ENCODE measurements at places on chromosomes 1 and 21.

DNA sequence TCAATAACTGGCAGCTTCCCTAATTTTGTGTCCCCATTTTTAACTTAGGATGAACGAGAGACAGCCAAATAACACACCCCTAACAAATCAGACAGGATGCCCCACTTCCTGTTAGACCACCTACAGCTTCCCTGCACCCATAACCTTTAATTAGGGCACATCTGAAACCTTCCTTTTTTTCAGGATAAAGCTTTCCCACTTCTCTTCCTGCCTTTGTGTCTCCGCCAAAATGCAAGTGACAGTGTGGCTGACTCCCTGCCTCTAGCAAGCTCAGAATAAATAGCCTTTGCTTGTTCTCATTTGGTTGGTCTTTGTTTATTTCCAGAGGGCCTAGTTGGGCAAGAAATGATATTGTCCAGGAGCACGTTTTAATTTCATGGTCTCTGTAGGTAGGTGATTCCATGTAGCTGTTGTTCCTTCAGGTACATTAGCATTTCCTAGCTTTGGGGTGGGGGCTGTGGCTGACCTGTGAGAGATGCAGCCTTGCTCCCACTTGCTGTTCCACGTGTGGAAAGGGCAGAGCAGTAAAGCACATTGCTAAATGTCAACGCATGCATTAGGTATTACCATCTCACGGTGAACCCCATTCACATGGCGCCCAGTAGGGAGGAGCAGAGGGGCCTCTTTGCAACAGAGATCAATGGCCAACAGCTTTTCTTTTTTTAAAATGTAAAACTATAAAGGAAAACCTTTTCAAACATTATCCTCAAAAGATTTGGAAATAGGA lies 154.9 kb downstream of the ST6GALNAC3 start:
- no peak for DNase-seq

- DNase-seq, result no peak
Measured at GRCh38 chr1:176884286-176884685, 280.2 kb downstream of the ASTN1 start.

- DNase-seq, result peak; percentile 73
Measured at GRCh38 chr1:6259491-6260362, 1.2 kb downstream of the GPR153 start.

DNA sequence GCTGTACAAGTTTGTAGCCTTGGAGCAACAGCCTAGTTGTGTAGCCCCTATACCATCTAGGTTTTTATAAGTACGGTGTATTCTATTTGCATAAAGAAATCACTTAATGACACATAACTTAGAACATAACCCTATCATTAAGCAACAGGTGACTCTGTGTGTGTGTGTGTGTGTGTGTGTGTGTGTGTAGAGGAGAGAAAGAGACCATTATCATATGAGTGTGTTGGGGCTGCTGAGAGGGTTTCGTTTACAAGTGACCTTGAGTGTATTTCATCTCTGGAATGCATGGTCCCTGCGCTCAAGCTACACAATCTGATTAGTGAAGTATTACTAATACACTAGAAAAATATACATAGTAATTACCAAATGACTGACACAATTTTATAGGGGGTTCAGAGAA lies 115.1 kb downstream of the RABGAP1L start:
- DNase-seq, result no peak

- DNase-seq, result no peak
Measured at GRCh38 chr1:20370698-20371097, 80.0 kb downstream of the VWA5B1 start.

GRCh38 chr1:2575801-2576663 lies 10.5 kb upstream of the PRXL2B start:
- DNase-seq, result no peak

DNA sequence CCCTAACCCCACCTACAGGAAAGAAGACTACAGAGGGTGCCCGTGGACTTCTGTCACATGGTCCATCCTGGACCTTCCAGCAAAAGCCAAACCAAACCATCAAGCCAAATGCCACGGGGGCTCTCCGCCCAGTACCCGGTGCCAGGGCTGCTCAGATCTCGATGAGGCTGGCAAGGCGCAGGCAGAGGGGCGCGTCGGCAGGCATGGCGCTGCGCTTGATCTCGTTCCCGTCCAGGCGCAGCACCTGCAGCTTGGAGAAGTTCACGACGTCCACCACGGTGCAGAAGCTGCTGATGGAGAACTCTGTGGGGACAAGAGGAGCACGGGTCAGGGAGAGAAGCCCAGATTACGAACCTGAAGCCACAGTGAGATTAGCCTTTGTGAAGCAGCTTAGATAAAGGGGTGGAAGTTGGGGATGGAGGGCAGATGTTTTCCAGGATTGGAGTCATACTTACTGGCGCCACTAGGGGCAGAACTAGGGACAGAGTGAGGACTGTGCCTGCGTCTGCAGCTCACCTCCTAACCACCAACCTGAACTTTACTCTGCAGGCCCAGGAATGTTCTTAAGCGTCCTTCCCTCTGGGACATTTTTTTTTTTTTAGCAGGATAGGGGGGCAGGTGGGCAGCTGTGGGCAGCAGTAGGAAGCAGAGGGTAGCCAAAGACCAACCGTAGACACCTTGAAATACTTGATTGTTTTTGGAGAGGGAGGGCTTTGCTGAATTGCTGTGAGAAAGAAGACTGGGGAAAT lies 8.6 kb downstream of the FMOD start:
- DNase-seq, result peak; percentile 40

DNA sequence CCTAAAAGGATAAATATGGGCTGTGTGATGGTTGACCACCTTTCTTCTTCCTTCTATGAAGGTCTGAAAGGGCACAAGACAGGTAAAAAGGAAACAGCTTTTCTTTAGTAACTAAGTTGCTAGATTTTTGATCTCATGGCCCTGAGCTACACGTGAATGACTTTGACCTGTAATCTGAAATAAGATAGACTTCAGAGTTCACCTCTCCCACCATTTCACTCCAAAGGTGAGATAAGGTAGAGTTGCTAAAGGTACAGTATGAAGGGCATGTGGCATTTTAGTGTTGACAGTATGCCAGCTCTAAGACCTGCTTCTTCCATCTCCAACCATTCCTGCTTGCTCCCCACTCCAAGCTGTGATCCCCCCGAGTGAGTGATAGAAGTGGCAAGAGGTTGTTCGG lies 25.8 kb upstream of the C8B start:
- DNase-seq, result no peak

- DNase-seq, result no peak
Measured at GRCh38 chr21:32861866-32862265, 90.3 kb upstream of the PAXBP1 start.

DNA sequence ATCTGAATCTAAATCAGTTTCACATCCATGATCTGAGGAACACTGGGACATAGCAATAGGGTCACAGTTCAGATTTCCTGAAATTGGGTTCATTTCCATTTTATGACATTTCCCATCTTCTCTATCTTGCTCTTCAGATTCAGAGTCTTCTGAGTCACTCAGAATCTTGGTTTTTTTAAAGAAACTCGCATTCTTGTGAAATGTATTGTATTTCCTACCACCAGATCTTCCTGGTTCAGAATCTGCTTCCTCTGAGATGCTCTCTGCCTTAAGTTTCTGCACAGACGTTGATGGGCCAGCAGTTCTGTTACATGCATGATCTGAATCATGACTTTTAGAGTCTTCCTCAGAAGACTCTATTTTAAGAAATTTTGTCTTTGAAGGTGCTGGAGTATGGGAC lies 15.5 kb upstream of the PSMG1 start:
- no peak for DNase-seq

- DNase-seq, result no peak
Measured at GRCh38 chr1:16091296-16091695, 17.8 kb upstream of the FAM131C start.

- DNase-seq, result peak; percentile 7
Measured at GRCh38 chr21:36976882-36977651, 10.6 kb upstream of the HLCS start.

GRCh38 chr1:115348636-115349035 lies 10.6 kb upstream of the NGF start:
- DNase-seq, result no peak
